Midbrain (tissue), 1 donor: ENCODE measurements at places on chromosomes 2 and 18.

- DNase-seq = peak; percentile 86
These were observed 94.7 kb upstream of the ARHGAP15 start for GRCh38 chr2:143034292-143035074.

DNA sequence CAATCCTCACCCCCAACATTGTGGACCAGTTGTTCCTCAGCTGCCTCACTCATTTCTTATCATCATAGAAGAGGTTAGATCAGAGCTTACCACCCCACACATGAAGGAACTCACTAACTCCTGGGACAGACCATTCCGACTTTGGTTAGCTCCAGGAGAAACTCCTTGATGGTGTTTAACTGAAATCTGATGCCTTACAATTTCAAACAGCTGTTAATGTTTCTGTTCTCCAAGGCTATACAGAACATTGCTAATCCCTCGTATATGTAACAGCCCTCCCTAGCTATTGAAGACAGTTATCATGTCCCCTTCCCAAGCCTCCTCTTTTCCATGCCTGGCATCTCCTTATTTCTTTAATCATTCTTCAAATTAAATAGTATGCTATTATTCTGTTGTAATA lies 14.8 kb downstream of the ERBB4 start:
- DNase-seq = no peak

- DNase-seq = no peak
These were observed 17.0 kb downstream of the COL4A4 start for GRCh38 chr2:227147023-227147422.

- peak; percentile 67 for DNase-seq
These were observed 65.1 kb downstream of the MAP4K4 start for GRCh38 chr2:101762451-101763171.

DNA sequence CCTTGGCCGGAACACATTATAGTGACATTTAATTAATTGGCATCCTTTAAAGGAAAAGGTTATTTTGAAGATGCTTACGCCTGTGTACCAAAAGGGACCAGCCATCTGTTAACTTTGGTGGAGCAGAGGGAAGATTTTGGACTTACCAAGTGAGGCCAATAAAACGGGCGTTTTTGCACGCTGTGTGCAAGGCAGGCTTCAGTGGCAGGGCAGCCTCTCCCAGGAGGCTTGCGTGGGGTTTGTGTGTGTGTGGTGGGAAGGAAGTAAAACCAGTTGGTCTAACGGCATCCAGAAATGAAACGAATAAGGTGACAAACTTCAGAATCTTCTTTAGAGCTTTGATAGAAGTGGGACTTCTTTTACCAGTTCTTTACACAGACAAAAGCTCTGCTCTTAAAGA lies 191.7 kb downstream of the PRKCE start:
- DNase-seq = no peak

GRCh38 chr18:74283646-74284045 lies 8.1 kb downstream of the CYB5A start:
- DNase-seq = no peak

- no peak for DNase-seq
These were observed 7.4 kb downstream of the RESP18 start for GRCh38 chr2:219325136-219325535.

- DNase-seq = no peak
These were observed 23.6 kb upstream of the LHCGR start for GRCh38 chr2:48779019-48779716.

DNA sequence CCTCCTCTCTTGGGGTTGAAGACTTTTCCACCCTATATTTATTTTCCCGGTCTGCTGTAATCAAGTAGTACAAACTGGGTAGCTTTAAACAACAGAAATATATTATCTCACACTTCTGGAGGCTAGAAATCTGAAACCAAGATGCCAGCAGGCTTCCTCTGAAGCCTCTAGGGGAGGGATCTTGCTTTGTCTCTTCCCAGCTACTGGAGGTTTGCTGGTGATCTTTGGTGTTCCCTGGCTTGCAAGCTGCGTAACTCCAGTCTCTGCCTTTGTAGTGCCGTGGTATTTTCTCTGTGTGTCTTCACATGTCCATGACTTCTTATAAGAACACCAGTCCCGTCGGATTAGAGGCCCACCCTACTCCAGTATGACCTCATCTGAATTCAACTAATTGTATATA lies 44.4 kb downstream of the MYO3B start:
- DNase-seq = no peak

DNA sequence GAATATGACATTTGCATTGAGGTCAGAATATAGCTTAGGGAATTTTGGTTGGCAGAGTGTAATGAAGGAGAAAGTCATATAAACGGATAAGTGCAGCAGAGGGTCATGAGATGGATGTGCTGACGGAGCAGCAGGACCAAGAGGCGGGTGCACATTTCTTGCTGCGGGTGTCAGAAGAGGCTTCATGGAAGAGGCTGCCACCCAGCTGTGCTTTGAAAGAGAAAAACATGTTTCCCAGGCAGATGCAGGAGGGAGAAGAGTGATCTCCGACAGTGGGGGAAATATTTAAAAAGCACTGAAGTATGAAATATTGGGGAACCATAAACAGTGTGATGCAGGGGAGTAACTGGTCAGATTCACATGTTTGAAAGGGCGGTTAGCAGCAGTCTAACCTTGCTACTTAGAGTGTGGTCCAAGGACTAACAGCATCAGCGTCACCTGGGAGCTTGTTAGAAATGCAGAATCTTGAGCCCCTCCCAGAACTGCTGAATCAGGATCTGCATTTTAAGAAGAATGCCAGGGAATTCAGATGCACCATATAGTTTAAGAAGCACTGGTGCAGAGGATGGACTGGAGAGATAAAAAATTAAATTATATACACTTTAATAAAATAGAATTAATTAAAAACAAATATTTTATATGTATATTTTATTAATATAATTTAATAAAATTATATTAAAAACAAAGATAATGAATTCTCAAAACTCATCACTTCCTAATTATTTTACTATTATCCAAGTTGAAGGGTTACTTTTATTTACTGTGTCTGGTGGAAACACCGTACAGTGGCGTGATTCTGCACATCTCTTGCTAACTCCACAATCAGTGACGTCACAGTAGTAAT lies 36.1 kb upstream of the SCYGR1 start:
- peak; percentile 58 for DNase-seq
